ENCODE measurements at places on chromosomes 2 and 18.

GRCh38 chr2:118846442-118846952, 951 bp downstream of the EN1 start:
- DNase-seq: no peak

DNA sequence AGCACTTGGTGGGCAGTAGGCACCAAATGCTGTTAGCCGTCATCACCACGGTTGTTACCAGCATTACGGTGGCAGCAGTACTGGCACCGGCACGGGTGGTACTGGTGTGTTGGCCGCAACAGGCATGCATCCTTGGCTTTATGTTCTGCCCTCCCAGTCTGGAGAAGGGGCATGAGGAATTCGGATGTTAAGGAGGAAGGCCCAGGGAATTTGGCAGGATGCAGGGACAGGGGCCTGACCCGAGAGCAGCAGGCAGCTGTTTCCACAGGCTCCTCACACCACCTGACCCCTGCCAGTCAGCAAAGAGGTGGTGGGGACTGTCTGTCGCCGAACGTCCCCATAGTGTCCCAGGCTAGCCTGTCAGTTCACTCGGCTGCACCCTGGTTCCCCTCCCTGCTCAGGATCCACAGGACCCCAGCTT, 79.0 kb downstream of the EDAR start:
- DNase-seq: no peak

GRCh38 chr2:1709335-1709605, 35.0 kb downstream of the PXDN start:
- DNase-seq: no peak

GRCh38 chr2:156908825-156909224, 348.7 kb upstream of the GALNT5 start:
- DNase-seq: no peak

GRCh38 chr2:163157891-163158496, 319.4 kb upstream of the KCNH7 start:
- no peak for DNase-seq

GRCh38 chr2:165074884-165075283, 119.6 kb upstream of the SLC38A11 start:
- no peak for DNase-seq

GRCh38 chr2:200411831-200412230, 98.0 kb downstream of the KCTD18 start:
- no peak for DNase-seq

DNA sequence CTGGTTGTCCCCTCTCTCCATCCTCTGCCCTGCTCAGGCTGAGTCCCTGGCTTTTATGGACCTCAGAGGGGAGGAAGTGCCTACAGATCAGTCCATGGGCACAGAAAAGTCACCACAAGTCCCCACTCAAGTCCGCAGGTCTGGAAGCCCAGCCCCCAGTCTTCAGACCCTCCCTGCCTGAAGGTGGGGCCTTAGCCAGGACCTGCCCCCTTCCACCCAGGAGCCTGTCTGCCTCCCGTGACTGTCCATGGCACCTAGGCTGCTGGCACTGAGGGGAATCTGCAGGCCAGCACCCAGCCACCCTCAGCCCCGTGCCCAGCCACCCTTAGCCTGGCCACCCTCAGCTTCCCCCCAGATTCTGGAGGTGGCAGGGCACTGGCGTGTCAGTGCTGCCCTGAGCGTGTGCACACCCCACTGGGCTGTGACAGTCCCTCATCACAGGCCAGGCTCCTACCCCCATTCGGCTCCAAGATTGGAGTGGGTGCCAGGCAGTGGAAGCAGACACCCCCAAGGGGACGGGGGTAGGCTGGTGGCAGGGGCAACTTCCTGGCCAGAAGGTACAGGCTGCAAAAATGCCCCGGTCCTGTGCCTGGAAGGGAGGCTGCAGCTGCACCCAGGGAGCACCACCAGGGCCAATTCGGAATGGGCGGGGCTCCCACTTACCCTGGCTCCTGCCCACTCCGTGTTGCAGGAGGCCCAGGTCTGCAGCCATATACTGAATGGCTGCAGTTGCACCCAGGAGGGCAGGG, 154.7 kb upstream of the RMP24 start:
- no peak for DNase-seq

GRCh38 chr2:158729873-158730620, 65.1 kb upstream of the DAPL1 start:
- no peak for DNase-seq

Measured in activated T-helper 1 cell treated with Interleukin-2 at 50 U/mL for 16 hours (primary cell).